ENCODE measurements at places on chromosomes 1 and 21.
A peak's percentile ranks its signal among the peaks of the same experiment; 100 is the strongest.

GRCh38 chr1:110875216-110875731, 2.3 kb downstream of the CD53 start:
- no peak for DNase-seq

DNA sequence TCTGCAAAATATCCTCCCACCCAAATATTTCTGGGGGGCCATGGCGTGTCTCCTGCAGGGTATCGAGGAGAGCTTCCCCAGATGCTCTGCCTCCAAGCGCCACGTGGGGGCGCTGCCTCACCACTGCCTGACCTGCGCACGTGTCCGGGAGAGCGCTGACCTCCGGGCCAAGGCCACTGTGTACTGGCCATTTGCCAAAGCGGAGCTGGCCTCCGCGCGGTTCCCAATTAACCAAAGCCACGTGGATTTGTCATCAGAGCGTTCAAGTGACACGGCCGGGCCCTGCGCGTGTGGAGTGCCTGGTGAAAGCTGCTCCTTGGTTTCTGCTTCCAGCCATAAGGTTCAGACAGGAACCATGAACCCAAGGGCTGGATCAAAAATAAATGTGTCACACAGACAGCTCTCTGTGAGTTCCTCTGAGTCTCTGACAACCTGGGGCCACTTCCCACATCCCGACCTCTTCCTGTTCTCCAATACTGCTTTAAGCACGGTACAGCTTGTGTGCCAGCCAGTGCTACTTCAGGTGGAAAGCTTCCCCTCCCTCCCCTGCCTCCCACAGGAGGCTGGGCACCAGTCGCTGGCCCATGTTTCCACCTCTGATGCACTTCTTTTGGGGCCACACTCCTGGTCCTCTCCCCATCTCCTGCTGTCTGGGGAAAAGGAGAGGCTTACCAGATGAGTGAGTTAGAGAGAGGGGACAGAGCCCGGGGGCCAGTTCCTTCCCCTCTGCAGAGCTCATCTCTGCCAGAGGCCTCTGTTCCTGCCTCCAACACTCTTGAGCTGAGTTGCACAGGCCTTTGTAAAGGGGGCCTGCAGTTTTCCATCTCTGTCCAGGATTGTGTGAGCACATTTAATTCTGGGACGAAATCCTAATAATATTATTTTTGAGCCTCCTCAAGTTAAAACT, 26.1 kb downstream of the ZP4 start:
- peak; percentile 53 for DNase-seq

GRCh38 chr1:203304391-203304918, 864 bp upstream of the BTG2 start:
- DNase-seq: no peak

DNA sequence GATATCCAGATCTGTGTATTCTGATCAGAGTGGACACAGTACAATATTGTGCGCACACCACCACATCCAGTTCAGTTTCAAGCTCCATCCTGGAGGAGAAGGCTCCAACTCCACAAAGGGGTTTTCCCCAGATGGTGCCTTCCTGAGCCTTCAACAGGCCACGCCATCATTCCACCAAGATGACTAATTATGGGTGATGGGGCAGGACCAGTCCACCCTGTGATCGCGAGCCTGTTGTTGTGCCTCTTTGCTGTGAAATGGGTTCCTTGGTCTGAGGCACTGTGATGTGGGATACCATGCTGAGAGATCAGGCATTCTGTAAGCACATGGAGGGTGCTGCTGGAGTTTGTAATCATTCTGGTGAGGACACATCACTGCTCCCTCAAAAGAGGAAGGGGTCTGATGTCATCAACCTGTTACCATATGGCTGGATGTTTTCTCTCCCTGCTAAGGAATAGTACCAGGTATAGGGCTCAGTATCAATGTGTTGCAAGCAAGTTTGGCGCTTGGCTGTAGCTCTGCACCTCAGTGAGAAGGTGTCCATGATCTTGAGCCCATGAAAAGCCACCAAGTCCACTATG, 6.7 kb upstream of the SH2D2A start:
- DNase-seq: no peak

DNA sequence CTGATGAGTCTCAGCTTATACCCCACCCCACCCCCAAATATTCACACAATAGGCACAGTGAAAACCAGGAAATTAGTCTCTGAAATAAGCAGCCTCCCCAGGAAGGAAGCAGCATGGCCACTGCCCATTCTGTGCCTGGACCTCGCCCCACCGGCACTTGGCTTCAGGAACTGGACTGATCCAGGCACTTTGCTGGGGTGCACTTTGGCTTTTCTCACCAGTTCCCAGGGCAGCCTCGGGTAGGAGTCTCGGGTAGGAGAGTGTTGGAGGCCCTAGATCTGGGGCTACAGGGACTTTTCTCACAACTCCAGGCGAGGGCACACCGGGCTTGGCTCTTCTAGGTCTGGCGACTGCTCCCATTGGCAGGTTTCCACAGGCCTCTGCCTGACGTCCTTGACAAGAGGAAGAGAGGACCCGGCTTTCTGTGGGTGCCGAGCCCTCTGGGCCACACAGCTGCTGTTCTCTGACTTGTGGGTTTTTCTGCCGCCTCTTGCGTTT, 18.7 kb downstream of the ADARB1 start:
- DNase-seq: no peak

DNA sequence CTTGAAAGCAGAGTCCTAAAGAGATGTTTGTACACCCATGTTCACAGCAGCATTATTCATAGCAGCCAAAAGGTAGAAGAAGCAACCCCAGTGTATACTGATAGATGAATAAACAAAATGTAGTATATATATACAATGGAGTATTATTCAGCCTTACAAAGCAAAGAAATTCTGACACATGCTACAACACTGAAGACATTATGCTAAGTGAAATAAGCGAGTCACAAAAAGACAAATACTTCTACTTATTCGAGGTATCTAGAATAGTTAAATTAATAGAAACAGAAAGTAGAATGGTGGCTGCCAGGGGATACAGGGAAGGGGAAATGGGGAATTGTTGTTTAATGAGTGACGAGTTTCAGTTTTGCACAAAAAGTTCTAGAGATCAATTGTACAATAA, 23.5 kb downstream of the COP1 start:
- no peak for DNase-seq

DNA sequence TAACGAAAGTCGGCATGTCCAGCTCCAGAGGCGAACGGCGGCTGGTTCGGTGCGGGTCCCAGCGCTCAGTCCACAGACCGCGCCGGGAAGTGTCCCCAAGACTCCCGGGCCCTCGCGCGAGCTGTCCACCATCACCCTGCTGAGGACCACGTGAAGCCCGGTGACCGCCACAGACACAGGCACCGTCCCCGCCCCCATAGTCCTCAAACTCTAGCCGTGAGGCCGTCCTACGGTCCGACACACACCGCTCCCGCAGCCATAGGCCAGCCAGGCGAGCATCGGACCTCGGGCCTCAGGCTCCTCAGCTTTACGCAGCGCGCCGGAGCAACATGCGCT, 535 bp downstream of the SETD4 start:
- DNase-seq: no peak

DNA sequence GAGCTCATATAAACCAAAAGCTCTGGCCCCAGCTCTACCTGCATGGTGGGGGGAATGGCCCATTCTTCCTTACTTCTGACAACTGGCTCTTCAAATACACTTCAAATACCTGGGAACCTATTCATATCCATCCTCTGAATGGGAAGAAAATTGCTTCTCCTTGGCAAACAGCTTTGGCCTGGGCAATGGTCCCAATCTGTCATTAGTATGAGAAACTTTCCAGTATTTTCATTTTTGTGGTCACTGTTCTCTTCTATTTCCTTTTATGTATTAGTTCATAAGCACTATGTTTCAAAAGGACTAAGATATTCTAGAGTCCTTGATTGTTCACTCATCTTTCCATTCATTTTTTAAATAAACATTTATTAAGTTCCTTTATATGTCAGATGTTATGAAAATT, 5.2 kb upstream of the HSD3B2 start:
- DNase-seq: no peak

- no peak for DNase-seq
Observed at GRCh38 chr1:186662752-186663151, 17.5 kb downstream of the PTGS2 start.

- DNase-seq: no peak
Observed at GRCh38 chr1:23288671-23289070, 55.4 kb downstream of the HNRNPR start.

DNA sequence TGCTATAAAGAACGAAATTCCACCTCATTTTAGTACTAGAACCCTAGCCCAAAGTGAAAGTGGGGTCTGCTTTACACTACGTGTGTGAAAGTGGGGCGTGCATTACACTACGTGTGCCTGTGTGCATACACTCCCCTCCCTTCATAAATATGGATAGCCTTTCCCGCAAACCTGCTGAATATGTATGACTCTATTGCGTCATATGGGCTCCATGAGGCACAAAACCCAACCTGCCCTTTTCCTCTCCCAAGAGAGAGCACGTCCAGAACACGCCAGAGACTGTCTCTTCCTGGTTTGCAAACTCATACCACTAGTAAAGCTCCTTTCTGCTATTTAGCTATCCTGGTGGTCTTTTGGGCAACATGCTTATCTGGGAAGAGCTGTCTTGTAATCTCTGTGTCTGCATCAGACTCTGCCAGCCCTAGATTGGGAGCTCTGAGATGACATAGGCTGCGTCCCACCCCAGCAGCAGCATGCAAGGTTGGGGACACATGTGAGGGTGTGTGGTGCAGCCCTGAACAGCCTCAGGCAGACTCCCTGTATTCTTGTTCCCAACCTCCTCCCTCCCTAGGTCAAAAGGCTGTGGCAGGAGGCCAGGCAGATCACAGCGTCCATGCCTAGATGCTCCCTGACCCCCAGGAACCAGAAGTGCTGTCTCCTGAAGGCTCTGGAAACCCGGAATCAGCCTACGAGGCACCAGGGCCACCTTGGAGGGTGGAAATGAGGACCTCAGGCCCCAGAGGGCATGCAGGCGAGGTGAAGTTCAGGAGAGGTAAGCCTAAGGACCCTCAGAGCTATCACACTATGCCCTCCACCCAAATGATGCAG, 12.3 kb upstream of the PADI1 start:
- no peak for DNase-seq

DNA sequence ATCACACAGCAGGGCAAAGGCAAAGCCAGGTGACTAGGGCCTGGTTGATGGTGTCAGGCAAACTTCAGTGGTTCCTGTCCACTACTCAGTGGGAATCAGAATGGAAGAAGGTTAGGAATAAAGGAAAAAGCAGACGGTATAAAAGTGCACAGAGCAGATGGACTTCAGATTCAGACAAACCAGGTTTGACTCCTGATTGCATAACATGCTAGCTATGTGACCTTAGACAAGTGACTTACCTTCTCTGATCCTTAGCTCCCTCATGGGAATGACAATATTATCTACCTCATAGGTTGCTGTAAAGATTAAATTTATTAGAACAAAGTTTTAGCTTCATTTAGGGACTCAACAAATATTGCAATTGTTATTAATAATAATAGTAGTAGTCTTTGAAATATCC, 4.9 kb downstream of the PAQR7 start:
- no peak for DNase-seq

GRCh38 chr1:46535063-46535462, 16.4 kb downstream of the KNCN start:
- DNase-seq: no peak

GRCh38 chr1:107590900-107591622, 373.9 kb downstream of the VAV3 start:
- DNase-seq: no peak

GRCh38 chr1:236997882-236998281, 6.4 kb downstream of the MT1HL1 start:
- no peak for DNase-seq

DNA sequence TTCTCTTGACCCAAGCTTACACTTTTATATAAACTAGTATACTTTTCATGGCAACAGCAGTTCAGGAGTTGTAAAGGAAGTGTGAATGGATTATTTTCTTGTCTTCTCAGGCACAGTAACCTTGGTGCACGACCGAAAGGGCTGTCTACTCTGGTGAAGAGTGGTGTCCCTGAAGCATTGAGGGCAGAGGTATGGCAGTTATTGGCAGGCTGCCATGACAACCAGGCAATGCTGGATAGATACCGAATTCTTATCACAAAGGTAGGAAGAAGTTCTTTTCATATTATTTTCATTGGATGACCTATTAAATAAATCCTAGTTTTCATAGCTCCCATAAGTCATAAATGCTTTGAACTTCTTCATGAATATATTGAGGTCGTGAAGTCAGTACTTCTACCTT, 53.9 kb upstream of the GPR52 start:
- no peak for DNase-seq

GRCh38 chr1:237108297-237109040, 66.5 kb downstream of the RYR2 start:
- DNase-seq: no peak

- DNase-seq: no peak
Observed at GRCh38 chr1:26703478-26703877, 7.7 kb downstream of the ARID1A start.

GRCh38 chr1:155195201-155196102, 12.2 kb downstream of the THBS3 start:
- DNase-seq: no peak

GRCh38 chr21:46155514-46156377, at the start of gene FTCD:
FTCD (minus strand) TSS chr21:46155579; CDS start chr21:46155523, 56 bp downstream.
- DNase-seq: no peak

GRCh38 chr1:97074771-97075170, 353.2 kb downstream of the PTBP2 start:
- DNase-seq: no peak

DNA sequence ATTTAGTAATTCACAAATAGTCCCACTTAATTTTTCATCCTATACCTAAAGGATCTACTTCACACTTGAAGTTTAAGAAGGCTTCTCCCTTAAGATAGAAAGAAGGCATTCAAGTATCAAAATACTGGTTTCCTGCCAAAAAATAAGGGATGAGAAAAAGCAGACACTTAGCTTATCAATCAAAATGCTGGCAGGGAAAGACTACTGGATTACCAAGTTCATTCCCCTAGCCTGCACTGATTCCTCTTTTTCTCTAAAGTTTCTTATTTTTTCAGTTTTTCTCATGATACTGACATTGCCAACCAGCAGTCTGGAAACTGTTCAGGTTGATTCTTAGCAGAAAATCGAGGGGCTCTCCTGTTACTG, 204.6 kb downstream of the GABPA start:
- DNase-seq: no peak

DNA sequence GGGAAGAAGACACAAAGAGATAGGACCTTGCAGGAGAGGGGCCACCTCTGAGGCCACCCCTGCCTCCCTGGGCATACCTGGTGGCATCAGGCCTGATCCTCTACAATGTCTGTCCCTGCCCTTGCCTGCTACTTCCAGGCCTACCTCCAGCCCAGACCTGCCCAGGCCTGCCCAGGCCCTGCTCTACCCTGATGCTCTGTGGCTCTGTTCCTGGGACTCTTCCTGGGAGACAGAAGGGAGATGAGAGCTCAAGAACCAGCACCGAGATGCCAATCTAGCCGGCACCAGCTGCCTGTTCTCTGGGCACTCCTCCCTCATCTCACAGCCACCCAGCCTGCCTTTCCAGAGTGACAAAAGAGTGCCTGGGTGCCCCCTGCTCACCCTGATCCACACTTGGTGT, 2.7 kb downstream of the CELF3 start:
- no peak for DNase-seq

GRCh38 chr1:246482805-246483568, 24.1 kb downstream of the SMYD3 start:
- no peak for DNase-seq

GRCh38 chr1:232440325-232441035, 189.5 kb downstream of the SIPA1L2 start:
- DNase-seq: no peak

GRCh38 chr1:177274687-177275211, 104.0 kb downstream of the BRINP2 start:
- no peak for DNase-seq
